ENCODE measurements at places on chromosomes 7 and 10.

DNA sequence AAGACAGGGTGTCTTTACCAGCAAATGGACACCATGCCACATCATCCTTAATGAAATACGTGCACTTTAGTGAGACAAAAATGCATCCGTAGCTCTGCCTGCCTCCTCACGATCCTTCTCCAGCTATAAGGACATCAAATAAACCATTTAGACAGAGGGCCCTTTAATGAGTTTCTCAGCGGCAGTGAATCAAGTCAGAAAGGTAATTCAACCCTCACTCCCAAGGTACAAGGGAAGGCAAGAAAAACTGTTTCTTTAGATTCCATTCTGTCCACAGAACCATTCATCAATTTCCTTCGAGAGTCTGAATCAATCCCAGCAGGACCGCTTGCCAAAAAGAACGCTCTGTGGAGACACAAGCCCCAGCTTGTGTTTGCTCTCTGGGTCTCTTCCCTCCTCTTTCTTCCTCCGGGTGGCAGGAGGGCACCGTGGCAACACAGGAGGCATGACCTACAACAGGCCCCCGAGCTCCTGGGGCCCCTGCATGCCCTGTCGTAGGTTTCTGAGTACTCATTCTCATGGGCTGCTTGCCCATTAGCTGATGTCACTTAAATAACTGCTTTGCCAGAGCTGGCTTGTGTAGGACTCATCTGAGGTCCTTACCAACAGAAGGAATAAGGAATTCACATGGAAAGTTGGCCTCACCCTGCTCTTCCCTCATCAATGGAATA lies 297.8 kb upstream of the PRKCQ start:
- no peak for DNase-seq

DNA sequence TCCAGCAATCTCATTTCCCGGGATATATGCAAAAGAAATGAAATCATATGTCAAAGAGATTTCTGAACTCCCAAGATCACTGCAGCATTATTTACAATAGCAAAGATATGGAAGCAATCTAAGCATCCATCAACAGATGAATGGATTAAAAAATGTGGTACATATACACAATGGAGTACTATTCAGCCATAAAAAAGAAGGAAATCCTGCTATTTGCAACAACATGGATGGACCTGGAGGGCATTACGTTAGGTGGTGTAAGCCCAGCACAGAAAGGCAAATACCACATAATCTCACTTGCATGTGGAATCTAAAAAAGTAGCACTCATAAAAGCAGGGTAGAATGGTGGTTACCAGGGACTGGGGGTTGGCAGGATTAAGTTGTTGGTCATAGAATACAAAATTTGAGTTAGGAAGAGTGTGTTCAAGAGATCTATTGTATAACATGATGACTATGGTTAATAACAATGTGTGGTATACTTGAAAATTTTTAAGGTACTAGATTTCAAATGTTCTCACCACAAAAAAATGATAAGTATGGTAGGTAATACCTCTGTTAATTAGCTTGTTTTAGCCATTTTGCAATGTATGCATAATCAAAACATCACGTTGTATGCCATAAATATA lies 32.9 kb upstream of the EIF5AL1 start:
- no peak for DNase-seq

GRCh38 chr10:110802551-110803238 lies 69.0 kb upstream of the PDCD4 start:
- no peak for DNase-seq

DNA sequence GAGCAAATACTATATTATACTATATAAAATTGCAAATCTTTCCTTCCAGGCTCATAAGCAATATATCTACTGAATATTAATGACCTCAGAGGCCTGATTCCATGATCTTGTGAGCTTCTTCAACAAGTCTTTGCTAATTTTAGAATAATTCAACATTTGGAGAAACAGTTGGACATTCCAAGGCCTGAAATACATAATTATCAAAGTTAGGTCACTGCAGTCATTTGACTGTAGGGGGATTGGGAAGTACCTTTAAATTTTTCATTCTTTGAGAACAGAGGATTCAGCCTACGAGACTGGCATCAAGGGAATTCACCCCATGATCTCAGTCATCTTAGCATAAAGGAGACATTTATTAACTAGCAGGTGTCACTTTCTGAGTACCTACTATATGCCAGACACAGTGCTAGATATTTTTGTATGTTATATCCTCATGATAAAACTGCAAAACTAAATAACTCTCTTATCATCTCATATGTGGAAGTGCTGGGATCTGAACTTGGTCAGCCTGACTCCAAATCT lies 85.4 kb downstream of the DOCK4 start:
- DNase-seq, result no peak

DNA sequence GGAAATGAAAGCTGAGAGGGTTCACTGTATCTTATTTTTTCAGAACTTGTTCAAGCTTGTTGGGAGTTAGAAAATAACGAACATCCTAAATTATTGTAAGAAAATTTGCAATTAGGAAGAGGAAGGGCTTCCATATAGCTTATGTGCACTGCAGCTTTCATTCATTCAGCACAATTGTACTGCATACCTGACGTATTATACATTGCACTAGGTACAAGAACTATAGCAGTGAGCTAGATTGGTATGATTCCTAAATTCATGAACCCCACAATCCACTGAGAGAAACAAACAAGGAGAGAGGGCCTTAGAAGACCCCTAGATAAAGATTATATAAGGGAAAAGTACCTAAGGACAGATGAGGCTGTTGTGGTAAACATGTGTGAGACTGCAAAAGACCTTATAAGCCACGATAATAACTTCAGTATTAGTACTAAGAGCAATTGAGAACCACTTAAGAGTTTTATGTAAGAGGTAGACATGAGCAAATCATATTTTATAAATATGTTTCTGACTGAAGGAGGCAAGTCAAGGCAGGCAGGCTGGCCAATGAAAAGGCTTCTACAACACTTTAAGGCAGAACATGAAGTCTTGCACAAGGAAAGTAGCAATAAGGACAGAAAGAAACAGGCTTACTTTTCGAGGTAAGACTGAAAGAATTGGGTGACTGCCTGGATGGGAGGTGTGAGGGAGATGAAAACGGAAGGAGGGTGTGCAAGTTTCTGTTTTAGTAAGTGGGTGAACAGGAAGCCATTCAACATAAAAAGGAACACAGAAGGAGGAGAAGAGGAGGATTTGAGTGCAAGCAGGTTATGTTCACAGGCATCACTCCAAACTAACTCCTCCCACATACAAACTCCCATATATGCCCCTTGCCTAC lies 77.9 kb upstream of the LRRN3 start:
- no peak for DNase-seq
